ENCODE measurements at places on chromosomes 7 and 10. TPM values are rescaled to one million over a fixed set of nuclear protein-coding genes. Genes with fewer than 3 reads are reported as not detected.
A peak's percentile ranks its signal among the peaks of the same experiment; 100 is the strongest.

Gene POLR2J2
- 3.8 TPM for total RNA-seq

Gene SKIDA1
- 2.3 TPM for total RNA-seq

Gene PTPRE
- total RNA-seq: 0.42 TPM

Gene TRPV5
- not detected for total RNA-seq

Gene ADAMTS14
- total RNA-seq: 2.9 TPM

Gene SYNPO2L
- not detected for total RNA-seq

DNA sequence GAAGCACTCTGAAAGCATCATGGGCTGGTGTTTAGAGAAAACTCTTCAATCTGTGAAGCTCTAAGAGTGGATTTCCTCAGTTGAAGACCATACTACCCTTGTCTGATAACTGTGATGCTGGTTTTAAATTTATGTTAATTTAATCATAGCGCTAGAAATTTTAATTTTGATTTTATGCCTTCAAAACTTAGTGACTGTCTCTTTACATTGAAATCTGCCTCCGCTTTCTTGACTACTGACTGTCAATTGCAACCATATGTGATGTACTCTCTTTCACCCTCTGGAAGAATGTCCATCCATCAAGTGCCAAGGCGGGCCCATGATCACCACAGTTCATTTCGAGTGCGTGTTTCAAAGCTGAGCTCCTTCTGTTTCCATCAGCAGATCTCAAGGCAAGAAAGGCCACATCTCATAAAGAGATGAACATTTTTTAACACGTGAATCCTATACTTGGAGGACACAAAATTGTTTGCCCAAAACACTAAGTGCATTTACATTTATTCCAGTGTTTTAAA lies 147.1 kb downstream of the ITGA8 start:
- DNase-seq: no peak

- DNase-seq: no peak
These were observed 403.1 kb downstream of the SFMBT2 start for GRCh38 chr10:7007600-7008190.

GRCh38 chr10:96470116-96470743 lies 43.5 kb downstream of the TLL2 start:
- peak; percentile 83 for DNase-seq

DNA sequence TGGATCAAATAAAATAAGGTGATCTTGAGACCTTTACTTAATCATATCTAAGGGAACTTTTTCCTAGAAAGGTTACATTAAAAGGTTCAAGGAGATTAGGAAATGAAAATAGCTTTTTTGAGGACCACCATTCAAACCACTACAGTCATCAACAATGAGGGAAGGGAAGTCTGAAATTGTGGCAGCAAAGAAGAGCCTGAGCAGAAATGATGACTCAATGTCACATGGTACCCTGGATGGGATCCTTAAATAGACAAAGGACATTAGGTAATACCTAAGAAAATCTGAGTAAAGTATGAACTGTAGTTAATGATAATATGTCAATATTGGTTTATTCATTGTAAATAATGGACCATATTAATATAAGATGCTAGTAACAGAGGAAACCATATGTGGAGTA lies 236.0 kb downstream of the SEMA3D start:
- no peak for DNase-seq

- DNase-seq: no peak
These were observed 5.9 kb downstream of the GRID1 start for GRCh38 chr10:86360657-86361056.

GRCh38 chr7:116525913-116526861 lies 1.4 kb downstream of the CAV1 start:
- DNase-seq: peak; percentile 88

- DNase-seq: no peak
These were observed 3.0 kb upstream of the HOXA2 start for GRCh38 chr7:27105301-27106031.

DNA sequence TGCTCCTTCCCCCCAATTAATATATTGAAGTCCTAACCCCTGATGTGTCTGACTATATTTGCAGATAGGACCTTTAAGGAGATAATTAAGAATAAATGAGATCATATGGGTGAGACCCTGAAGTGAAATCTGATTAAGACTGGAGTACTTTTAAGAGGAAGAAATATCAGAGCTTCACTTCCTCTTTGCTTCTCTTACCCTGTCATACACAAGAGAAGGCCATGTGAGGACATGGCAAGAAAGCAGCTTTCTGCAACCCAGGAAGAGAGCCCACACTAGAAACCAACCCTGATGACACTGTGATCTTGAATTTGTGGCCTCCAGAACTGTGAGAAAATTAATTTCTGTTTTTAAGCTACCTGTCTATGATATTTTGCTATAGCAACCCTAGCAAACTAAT lies 44.2 kb downstream of the JMJD1C start:
- no peak for DNase-seq

DNA sequence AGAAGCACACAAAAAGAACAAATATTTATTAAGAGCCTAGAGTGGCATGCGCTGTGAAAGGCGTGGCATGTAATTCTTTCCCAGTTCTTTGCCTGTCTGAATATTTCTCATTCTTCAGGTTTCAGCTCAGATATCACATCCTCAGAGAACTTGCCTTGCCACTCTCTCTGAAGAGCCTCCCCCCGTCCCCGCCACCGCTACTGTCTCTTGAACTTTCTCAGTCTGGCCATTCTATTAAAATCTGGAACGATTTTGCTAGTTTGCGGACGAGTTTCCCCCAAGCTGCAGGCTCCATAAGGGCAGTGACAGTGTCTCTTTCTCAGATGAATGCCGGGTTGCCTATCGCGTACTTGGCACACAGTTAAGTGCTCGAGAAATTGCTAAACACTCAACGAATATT lies 787 bp upstream of the PLEKHA1 start:
- peak; percentile 11 for DNase-seq

- DNase-seq: peak; percentile 95
These were observed at the start of gene ACTL6B for GRCh38 chr7:100655908-100656674. Gene ACTL6B, minus strand, starts transcription at chr7:100656448. Its CDS starts 94 bp downstream, at chr7:100656354.

GRCh38 chr10:86082556-86082955 lies 284.0 kb downstream of the GRID1 start:
- DNase-seq: no peak

DNA sequence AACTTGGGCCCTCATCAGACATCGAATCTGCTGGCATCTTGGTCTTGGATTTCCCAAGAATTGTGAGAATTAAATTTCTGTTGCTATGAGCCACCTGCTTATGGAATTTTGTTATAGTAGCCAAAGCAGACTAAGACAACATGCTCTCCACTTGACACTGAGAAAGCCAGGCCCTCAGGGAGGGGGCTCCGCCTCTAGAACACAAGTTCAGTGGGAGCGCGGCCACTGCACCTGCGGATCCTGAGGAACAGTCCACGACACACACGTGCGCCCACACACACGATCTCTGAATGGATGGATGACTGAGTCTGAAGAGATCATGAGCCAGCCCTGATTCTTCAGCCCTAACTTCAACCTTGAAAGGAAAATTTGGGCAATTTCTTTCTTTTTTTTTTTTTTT lies 73.7 kb downstream of the CTBP2 start:
- no peak for DNase-seq

GRCh38 chr7:24784277-24784676 lies 27.0 kb upstream of the GSDME start:
- no peak for DNase-seq

GRCh38 chr7:27697861-27698430 lies 35.3 kb upstream of the HIBADH start:
- no peak for DNase-seq

DNA sequence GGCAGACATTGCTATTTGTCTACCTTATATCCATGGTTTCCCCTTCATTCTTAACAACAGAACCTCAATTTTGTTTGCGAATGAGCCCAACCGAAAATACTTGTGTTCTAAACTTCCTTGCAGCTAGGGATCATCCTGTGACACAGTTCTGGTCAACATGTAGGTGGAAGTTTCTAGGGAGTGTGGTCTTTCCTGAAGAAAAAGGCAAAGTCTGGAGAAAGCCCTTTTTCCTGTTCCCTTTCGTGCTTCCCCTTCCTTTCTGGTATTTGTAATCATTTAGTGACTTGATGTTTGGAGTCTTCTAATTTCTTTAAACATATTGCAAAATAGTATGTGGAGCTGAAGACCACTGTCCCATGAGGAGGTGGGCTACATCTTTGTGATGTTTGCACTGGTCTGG lies 2.9 kb upstream of the IFRD1 start:
- no peak for DNase-seq

DNA sequence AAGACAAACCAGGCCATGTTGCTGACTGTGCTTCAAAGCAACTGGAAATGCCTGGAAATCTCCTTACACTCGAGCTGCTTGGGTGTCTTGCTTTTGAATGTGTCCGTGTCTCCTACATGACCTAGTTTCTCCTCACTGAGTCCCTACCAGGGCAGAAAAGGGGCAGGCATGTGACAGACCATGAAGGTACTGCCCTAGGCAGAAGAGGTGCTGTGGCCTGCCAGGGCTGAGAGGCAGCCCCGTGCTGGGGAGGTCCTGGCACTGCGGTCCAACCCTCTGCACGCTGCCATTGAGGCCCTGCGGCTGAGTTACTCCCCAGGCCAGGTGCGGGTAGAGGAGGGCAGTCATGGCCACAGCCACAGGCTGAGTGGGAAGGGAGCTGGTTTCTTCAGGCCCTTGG lies 159.3 kb downstream of the LYZL1 start:
- DNase-seq: no peak

GRCh38 chr10:73950155-73950948 lies 39.4 kb downstream of the PLAU start:
- peak; percentile 65 for DNase-seq

All from GM23338 (cell line).